ENCODE measurements at places on chromosomes 12 and 14.

GRCh38 chr14:83838226-83838625, 1691.7 kb upstream of the FLRT2 start:
- DNase-seq: no peak

DNA sequence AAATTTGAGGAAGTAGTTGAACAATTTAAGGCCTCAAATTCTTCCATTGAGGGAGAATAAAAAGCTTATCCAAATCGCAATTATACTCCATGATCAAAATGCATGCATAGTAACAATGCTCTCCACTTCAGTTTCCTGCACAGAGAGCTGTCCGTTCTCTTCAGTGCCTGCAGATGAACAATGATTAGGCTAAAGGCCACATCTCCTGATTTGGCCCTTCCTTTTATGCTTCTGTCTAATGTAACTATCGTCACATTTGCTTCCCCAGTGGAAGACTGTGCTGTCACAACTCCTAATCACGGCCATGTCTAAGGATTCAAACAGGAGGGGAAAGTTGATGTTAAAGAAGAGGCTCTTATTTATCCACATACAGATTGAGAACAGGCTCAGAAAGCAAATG, 113.6 kb upstream of the NPAS3 start:
- no peak for DNase-seq

- no peak for DNase-seq
These were observed 56.4 kb downstream of the VCPKMT start for GRCh38 chr14:50059763-50060616.

DNA sequence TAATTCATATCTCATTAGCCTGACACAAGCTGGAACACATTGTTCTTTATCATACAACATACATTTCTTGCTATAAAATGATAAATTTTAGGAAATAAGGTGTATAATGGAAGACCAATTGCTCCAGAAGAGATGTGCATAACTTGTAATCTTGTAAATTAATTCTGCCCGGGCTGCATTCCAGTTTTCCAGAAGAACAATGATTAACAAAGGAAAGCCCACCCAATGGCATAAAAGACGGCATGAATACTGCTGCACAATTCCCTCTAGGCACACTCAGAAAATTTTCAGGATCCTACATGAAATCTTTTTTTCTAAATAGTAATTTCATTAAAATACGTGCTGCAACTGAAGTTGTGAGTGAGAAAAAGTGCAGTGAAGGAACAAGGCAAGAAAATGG, 137.4 kb upstream of the KRR1 start:
- no peak for DNase-seq

Data from head of caudate nucleus (tissue), 42 donors.